Hepatocyte (in vitro differentiated cells): ENCODE measurements at places on chromosomes 4 and X. TPM values are rescaled to one million over a fixed set of nuclear protein-coding genes. Genes with fewer than 3 reads are reported as not detected.

CPEB2 gene
- 16.6 and 18.1 TPM in 2 replicates for total RNA-seq

DNA sequence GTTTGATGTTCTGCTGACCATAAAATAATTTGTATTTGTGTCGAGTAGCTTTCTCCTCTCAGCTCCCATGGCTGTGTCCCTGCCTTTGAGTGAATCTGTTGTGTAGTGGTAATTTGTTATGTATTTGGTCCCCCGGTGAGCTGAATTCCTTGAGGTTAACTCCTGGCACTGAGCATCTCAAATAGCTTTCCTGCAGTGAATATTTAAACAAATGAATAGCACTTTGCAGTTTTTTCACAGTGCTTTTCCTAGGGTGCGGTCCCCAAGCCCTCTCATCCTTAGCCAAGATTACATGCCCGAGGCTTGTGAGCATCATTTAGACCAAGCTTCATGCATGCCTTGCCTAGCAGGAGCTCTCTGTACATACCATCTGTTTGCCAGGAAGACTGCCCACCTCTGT is 74.2 kb downstream of the CLDN34 start:
- no peak for DNase-seq

DNA sequence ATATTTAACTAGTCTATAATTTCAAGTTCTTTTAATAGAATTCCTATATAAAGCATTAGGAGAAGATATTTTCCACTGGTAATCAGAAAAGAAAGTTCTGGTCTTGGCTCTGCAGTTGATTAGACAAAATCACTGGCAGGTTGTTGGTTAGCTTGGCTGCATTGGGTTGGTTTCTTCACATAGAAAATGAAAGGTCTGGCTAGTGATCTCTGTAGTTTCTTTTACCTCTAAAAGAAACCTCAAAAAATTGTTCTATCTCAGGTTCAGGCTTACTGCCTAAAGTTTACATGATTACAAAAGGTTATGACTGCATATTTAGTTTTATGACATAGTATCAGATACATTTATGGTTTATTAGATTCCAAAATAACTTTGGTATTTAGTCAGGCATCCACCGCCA is 95.8 kb upstream of the NAP1L5 start:
- DNase-seq: no peak

DNA sequence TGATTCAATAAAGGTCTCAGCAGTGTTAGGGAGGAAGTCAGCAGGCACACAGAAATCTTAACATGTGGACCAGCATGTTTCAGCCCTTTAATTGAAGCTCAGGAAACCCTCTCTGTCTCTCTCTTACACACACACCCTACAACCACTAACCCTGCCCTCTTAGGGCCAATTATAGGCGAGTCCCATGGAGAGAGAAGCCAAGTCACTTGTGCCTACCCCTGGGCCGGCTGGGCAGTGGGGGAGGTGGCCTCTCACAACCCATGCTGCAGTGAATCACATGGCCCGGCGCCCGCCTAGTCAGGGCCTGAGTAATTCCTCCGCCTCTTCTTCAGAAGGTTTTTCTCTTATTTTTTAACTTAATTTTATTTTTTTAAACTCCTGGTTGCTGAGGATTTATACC is 3.7 kb downstream of the FGD1 start:
- DNase-seq: no peak

DNA sequence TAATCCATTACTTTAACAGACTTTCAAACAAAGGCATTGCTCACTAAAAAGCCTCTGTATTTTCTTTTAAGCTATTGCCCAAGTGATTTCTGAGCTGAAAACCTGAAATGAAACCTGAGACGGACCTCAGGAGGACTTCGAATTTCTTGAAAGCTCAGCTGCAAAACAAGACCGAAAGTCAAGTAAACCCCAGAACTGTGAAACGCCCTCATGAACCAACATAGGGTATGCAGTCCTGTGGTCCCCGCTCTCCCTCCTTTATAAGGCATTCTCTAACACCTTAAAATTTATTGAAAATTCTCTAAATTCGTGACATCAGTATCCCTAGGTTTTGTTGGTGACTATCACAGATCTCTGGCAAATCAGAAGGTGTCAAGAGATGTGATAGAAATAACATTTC is 91.8 kb downstream of the SHISA3 start:
- no peak for DNase-seq

DNA sequence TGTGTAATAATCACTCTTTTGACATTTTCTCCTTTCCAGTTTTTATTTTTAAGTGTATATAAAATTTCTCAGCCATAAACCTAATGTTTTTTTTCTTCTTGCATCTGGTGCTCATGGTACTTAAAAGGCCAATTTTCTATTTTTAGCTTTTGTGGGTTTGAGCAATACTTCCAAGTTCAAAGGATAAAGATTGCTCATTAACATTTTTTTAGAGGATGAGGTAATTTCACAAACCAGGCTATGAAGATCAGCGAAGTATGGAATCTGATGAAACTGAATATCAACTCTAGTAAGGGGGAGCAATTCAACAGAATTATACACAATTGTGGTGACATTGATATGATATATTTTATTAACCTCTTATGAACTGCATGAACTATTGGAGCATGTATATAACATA is 25.8 kb upstream of the KLHL34 start:
- no peak for DNase-seq

- no peak for DNase-seq
Observed at GRCh38 chrX:130444641-130445336, 43.0 kb downstream of the RBMX2 start.

GRCh38 chrX:150085881-150086280 is 147.6 kb upstream of the EOLA2 start:
- no peak for DNase-seq

GRCh38 chrX:80335062-80335830 is 85.0 kb upstream of the TENT5D start:
- peak; percentile 84 for DNase-seq

DNA sequence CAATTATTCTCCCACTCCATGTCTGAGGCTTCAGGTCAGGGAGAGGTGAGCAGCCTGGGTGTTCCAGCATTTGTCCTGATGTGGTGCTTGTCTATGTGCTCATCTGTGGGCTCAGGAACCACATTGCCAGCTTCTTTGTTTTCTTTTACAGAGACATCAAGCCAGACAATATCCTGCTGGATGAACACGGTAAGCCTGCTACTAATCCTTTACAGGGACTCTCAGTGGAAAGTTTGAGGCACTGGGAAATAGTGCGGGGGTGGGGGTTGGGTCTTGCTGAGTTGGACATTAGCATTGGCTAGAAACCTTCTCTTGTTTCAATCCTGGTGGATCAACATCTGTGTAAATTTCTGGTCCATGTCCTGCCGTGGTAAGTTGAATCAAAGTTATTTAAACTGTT is 310.3 kb downstream of the EVC2 start:
- DNase-seq: no peak

DNA sequence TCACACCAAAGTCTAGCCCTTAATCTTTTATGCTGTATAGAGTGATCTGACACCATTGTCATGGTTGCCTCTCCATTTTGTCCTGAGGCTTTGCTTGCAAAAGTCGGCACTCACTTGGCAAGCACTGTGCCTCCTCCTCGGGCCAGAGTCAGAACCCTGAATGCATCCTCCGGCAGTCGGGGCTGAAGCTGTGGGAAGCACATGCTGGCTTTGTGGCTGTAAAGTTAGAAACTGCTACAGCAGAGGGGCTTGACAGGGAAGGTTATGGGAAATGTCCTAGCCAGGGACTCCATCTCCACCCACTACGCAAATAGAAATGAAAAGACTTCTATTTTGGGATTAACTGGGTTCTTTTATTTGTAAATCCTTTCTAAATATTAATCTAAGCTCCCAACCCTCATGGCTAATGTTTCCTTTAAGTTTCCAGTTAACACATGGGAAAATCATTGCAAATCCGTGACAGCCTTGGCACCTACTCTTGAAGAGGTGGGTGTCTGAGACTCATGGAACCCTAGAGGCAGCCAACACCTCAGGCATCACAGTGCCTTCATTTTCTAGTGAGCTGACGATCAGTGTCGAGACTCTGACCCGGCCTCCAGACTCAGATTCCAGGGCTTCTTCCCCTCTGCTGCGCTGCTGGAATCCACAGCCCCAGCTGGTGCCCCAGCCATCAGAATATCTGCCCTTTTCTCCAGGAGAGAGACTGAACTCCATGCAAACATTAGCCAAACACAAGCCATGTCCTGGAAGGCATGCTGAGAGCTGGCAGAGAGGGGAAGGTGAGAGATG is 7.9 kb upstream of the CLDN24 start:
- no peak for DNase-seq
